ENCODE measurements at places on chromosomes 3 and 15. TPM values are rescaled to one million over a fixed set of nuclear protein-coding genes. Genes with fewer than 3 reads are reported as not detected.

GRCh38 chr3:111846717-111847116 lies 12.3 kb upstream of the PHLDB2 start:
- H3K4me1 ChIP-seq = peaks cover 4% of the 10 kb centered on the region
- H3K36me3 ChIP-seq = no peaks in the 10 kb centered on the region
- H3K4me3 ChIP-seq = no peak overlapping the region

Gene GOLGA6A
- 0.13 TPM for total RNA-seq

DNA sequence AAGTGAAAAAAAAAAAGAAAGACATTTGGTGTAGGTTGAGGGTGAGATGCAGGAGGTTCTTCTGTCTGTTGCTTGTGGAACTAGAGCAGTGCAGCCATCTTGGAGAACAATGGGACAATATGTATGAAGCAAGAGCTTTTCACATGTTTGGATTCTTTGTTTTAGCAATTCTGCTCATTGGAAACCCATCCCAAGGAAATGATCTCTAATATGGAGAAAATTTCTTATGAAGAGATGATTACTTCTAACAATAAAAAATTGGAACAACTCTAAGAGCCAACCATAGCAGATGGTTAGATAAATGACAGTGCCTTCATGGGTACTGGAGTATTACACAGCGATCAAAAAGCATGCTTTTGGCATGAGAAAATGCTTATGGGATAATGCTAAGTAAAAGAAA lies 56.3 kb downstream of the RASGRF1 start:
- no peak overlapping the region for H3K27ac ChIP-seq
- H3K36me3 ChIP-seq = no peaks in the 10 kb centered on the region
- no peak for DNase-seq
- peaks cover 6% of the 10 kb centered on the region for H3K27me3 ChIP-seq
- no peaks in the 10 kb centered on the region for H3K4me1 ChIP-seq

Gene SNX4
- total RNA-seq = 35.8 TPM

- H3K27me3 ChIP-seq = no peaks in the 10 kb centered on the region
- peak; percentile 89 for DNase-seq
- no peak overlapping the region for H3K27ac ChIP-seq
- H3K4me1 ChIP-seq = no peaks in the 10 kb centered on the region
These were observed 573.6 kb upstream of the GRM7 start for GRCh38 chr3:6287088-6287875.

GRCh38 chr3:167113035-167113830 lies 266.9 kb downstream of the ZBBX start:
- H3K4me3 ChIP-seq = no peak overlapping the region
- DNase-seq = peak; percentile 78
- H3K4me1 ChIP-seq = peaks cover 4% of the 10 kb centered on the region
- H3K27ac ChIP-seq = peak overlapping the region; percentile 37
- no peaks in the 10 kb centered on the region for H3K36me3 ChIP-seq
- no peaks in the 10 kb centered on the region for H3K27me3 ChIP-seq

Gene ENTPD3
- 0.44 TPM for total RNA-seq

Gene GPR149
- 0.35 TPM for total RNA-seq

- no peaks in the 10 kb centered on the region for H3K36me3 ChIP-seq
- H3K27ac ChIP-seq = peak overlapping the region; percentile 10
These were observed 163.8 kb downstream of the SV2B start for GRCh38 chr15:91263632-91264531.

- no peak overlapping the region for H3K4me3 ChIP-seq
- H3K27me3 ChIP-seq = no peaks in the 10 kb centered on the region
- H3K36me3 ChIP-seq = peaks cover 2% of the 10 kb centered on the region
- peaks cover 10% of the 10 kb centered on the region for H3K4me1 ChIP-seq
- peak; percentile 91 for DNase-seq
These were observed 48.9 kb downstream of the ASB7 start for GRCh38 chr15:100651253-100651652.

Gene SYNPR
- total RNA-seq = 0.04 TPM

DNA sequence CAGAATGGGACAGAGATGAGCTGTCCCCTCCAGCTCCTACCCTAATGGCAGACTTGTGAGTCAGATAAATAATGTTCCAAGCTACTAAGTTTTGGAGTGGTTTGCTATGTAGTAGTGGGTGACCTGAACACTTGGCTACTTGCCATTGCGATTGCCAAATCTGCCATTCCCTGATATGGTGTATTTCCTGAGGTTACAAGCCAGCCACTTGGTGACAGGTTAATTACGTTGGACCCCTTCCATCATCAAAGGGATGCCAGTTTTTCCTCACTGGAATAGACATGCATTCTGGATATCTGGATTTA lies 33.6 kb downstream of the MORF4L1 start:
- no peak for DNase-seq
- peaks cover 77% of the 10 kb centered on the region for H3K36me3 ChIP-seq
- no peak overlapping the region for H3K27ac ChIP-seq
- no peak overlapping the region for H3K4me3 ChIP-seq
- H3K27me3 ChIP-seq = no peaks in the 10 kb centered on the region

- H3K27me3 ChIP-seq = peaks cover 18% of the 10 kb centered on the region
- no peak for DNase-seq
- no peaks in the 10 kb centered on the region for H3K36me3 ChIP-seq
- no peak overlapping the region for H3K27ac ChIP-seq
- peaks cover 14% of the 10 kb centered on the region for H3K4me1 ChIP-seq
These were observed 5.1 kb downstream of the ZDHHC23 start for GRCh38 chr3:113952921-113953320.

DNA sequence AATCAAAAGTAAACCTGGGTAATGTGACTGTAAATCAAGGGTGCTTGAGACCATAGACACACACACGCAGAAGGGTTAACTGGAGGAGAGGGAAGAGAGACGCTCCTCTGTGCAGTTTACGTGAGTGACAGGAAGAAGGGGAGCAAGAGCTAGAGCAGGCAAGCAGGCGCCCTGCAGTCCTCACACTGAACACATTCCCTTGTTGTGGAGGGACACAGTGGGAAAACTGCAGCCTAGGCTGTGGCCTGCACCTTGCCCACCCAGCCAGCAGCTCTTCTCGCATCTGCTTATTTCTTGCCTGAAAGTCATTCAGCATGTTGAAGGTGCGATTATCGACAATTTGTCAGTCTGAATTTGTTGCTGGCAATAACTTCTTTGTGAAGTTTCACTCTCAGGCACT lies 24.2 kb downstream of the SOX2 start:
- H3K4me3 ChIP-seq = no peak overlapping the region
- H3K36me3 ChIP-seq = no peaks in the 10 kb centered on the region
- DNase-seq = no peak
- H3K27ac ChIP-seq = no peak overlapping the region
- no peaks in the 10 kb centered on the region for H3K4me1 ChIP-seq
- H3K27me3 ChIP-seq = peaks cover 1% of the 10 kb centered on the region

Gene CFAP20DC
- total RNA-seq = 1.5 TPM

All from muscle of leg (tissue), 16 donors.